ENCODE measurements at places on chromosomes 5 and 9.

DNA sequence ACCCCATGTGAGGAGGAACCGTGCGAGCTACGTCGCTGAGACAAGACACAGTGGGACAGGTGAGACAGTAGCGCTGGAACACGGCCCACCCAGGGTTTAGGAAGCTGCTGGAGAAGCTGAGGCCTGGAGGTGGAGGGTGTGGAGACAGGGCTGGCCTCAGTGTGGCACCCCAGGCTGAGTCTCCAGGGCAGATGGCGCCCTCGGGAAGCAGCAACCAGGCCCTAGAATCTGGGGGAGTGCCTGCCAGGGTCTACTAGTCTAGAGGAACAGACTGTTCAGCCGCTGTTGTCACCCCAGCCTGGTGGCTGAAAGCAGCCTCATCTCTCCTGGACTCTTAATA, 4.6 kb upstream of the TERT start:
- no peak for DNase-seq

- no peak for DNase-seq
These were observed 139.7 kb upstream of the GDNF start for GRCh38 chr5:37979559-37979958.

GRCh38 chr9:8845376-8845775, 1045.8 kb upstream of the DMAC1 start:
- no peak for DNase-seq

DNA sequence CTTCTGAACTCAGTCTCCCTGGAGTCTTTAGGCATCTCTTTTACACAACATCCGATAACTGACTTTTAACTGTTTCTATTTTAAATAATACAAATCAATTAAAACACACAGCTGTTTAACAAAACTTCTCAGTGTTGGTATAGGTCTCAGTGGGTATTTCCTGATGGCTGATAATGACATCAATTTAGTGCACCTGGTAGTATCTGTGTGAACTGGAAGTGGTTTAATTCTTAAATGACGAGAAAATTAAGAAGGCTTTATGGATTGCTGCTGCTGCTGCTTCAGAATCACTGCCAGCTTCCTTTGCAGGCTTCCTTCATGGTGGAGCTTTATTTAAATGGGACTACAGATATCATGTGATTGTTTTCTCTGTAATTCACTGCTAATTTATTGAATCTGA, 92.3 kb downstream of the RPS23 start:
- no peak for DNase-seq

GRCh38 chr9:22817181-22817580, 370.6 kb downstream of the DMRTA1 start:
- no peak for DNase-seq

All from ACHN (cell line).